ENCODE measurements at places on chromosomes 13 and 19.

DNA sequence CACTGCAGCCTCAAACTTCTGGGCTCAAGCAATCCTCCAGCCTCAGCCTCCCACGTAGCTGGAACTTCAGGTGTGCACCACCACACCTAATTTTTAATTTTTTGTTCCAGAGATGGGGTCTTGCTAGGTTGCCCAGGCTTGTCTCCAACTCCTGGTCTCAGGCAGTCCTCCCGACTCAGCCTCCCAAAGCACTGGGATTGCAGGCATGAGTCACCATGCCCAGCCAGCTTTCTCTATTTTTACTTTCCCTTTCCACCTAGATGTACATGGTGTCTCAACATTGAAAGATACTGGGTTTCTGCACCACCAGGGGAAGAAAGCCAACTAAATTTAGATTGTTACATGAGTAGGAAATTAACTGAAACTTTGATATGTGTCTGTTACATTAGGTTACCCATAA is 13.8 kb upstream of the ZNF846 start:
- DNase-seq = no peak

DNA sequence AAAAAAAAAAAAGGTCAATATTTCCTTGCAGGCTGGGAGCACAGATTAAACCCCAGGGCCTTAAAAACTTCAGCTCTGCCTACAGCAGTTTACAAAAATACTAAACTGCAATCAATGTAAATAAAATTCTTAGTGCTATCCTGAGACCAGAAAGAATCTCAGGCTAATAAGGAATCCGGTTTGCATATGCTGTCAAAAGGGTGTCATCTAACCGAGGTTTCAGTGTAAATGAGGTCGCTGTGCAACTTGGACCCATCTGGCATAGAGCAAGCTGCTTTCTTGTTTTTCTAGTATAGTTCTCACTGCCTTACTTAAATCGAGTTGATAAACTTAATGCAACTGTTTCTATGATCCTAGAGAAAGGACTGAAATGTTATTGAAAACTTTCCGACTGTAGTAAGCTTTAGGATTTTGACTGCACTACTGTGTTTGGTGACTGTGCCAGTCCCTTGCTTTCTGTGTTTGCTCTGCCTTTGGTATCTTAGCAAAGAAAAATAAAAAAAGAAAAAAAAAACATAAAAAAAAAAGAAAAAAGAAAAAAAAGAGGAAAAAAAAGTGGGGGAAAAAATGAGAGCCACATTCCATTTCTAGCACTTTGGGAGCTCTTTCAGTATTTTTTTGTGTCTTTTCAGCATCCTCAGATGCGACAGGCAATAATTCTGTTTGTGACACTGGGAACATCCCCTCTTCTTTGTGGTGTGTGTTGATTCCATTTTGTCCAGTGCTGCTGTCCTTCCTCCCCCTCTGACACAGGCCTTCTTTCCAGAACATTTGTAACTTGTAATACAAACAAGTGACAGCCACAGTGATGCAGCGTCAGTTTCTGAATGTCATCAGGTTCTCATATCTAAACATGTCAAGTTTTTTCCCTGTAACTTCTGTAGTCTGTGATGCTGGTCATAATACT is 340.5 kb downstream of the ZNF536 start:
- DNase-seq = no peak

- no peak for DNase-seq
Measured at GRCh38 chr19:19613506-19613905, 5.0 kb downstream of the PBX4 start.

DNA sequence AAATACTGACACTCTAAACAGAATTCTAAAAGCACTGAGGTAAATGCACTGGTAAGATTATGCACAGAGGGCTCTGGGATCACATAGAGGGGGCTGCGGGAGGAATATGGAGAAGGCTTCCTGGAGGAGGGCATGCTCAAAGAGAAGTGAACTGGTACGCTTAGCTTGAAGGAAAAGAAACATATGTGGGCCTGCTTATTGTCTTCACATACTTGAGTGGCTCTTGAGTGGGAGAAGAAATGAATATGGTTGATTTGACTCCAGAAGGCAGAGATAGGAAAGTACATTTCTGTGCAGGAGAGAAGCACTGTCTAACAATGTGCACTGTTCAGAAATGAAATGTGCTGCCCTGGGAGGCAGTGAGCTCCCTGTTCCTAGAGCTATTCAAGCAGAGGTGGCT is 91.1 kb downstream of the KL start:
- no peak for DNase-seq

GRCh38 chr19:34994643-34995541 is 5.2 kb upstream of the GRAMD1A start:
- DNase-seq = no peak

GRCh38 chr13:74080762-74081161 is 53.4 kb downstream of the KLF12 start:
- DNase-seq = no peak

- no peak for DNase-seq
Measured at GRCh38 chr13:38394777-38395496, 45.3 kb downstream of the UFM1 start.

GRCh38 chr19:48726556-48726955 is 7.0 kb upstream of the MAMSTR start:
- no peak for DNase-seq

GRCh38 chr13:95505986-95506385 is 46.5 kb upstream of the CLDN10 start:
- DNase-seq = no peak

- no peak for DNase-seq
Measured at GRCh38 chr13:97639236-97639635, 205.3 kb downstream of the RAP2A start.

DNA sequence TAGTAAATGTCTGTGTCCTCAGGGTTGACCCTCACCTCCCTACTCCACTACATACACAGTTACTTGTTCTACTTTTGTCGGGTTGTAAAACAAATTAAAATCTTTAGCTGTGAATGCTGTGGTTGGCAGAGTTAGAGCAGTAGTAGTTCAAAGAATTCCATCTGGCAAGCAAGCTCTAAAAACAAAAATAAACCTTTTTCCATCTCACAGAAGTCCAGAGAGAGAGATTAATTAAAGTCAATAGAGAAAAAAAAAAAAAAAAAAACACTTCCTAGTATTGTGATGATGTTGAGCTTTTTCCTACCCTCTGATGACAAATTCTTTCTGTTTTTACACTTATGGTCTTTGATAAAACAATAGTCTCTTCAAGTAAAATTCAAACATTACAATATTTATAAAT is 338.4 kb downstream of the PCDH17 start:
- DNase-seq = no peak

- DNase-seq = no peak
Measured at GRCh38 chr19:43371909-43372308, 18.4 kb downstream of the CD177 start.

DNA sequence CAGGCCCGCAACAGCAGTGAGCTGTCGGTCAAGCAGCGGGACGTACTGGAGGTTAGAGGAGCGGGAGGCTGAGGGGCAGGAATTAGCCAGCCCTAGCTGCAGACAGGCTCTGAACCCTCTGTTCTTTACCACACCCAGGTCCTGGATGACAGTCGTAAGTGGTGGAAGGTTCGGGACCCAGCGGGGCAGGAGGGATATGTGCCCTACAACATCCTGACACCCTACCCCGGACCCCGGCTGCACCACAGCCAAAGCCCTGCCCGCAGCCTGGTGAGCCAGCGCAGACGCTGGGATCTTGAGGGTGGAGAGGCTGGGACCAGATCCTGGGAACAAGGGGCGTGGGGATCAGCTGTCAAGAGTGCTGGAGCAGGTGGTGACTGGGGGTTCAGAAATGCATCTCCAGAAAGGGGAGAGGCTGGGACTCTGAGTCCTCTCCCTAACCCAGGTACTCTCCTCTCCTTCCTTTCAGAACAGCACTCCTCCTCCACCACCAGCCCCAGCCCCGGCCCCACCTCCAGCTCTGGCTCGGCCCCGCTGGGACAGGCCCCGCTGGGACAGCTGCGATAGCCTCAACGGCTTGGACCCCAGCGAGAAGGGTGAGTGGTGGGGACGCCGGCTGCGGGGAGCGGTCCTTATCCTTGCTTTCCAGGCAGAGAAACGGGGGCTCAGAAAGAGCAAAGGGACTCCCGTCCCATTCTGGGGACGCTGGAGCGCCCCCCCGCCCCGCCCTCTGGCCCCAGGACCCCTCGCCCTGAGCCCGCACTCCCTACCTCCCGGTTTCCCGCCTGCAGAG is 10.4 kb downstream of the EPS8L1 start:
- no peak for DNase-seq

- no peak for DNase-seq
Measured at GRCh38 chr13:66837246-66837645, 392.9 kb downstream of the PCDH9 start.

- no peak for DNase-seq
Measured at GRCh38 chr13:23990455-23990854, 93.2 kb upstream of the C1QTNF9B start.

DNA sequence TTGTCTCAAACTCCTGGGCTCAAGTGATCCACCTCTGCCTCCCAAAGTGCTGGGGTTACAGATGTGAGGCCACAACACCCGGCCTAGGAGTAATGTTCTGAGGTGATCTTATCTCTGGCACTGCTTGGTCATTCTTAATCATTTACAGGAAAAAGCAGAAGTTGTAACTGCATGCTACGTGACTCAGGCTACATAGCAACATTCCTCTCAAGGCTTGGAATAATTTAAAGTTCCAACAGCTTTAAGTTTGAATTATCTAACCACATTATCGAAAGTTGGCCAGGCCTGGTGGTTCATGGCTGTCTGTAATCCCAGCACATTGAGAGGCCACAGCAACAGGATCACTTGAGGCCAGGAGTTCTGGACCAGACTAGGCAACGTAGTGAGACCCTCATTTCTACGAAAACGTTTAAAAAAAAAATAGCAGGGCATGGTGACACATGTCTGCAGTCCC is 3.9 kb upstream of the B9D2 start:
- no peak for DNase-seq

GRCh38 chr13:27977476-27978300 is 8.6 kb upstream of the CDX2 start:
- no peak for DNase-seq

DNA sequence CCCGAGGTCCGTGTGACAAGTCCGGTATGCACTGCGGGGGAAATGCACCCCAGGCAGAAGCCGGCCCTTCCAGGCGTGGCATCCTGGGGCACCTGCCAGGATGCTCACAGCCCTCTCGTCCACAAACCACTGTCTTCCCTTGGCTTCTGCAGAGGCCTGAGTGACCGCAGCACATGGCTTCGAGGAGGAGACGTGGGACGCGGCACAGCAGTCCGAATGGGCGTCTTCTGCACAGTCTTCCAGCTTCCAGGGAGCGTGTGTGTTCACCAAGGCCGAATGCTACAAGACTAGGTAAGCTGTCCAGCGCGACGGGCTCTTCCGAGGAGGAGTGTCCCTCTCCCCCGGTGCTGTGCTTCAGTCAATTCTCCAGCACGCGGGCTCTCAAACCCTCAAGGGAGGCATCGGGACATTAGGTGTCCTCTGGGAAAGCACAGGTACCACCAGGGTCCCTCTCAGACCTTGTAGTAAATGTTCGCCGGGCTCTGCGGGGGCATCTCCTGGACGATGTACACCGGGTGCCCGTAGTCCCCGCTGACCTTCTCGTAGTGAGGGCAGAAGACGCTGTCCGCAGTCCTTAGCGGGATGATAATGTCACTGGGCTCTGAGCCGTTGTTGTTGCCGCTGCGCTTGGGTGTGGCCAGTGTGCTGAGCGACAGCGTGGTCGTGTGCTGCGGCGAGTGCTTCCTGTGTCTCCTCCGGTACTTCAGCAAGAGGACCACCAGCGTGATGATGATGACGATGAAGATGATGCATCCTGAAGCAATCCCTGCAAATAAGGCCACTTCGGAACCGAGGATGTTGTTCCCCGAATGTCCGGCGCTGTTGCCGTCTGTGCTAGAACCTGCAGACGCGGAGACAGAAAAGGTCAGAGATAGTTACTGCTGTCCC is 42.6 kb downstream of the EFNB2 start:
- no peak for DNase-seq

DNA sequence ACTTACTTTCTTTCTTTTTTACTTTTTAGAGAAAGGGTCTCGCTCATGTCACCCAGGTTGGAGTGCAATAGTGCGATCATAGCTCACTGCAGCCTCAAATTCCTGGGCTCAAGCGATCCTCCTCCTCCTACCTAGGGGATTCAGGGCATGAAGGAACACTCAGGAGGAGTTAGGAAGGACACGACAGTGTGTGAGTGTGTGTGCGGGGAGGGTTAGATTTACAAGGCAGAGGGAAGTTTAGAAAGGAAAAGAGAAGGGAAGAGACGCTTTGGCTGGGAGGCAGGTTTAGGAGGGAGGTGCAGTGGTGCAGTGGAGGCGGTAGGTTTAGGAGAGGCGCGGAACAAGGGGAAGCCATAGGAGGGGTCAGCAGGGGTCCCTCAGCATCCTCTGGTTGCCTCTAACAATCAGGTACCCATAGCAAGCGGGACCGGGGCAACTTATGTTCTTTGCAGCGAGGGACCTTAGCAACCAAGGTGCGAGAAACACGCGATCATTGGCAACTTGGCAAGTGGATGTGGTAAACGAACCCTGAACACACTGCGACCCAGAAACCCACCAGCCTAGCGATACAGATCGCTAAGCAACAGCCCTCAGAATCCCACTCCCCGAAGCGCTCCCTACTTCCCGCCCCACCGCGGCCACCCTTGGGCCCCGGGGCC is 501 bp downstream of the SIRT2 start:
- DNase-seq = no peak

DNA sequence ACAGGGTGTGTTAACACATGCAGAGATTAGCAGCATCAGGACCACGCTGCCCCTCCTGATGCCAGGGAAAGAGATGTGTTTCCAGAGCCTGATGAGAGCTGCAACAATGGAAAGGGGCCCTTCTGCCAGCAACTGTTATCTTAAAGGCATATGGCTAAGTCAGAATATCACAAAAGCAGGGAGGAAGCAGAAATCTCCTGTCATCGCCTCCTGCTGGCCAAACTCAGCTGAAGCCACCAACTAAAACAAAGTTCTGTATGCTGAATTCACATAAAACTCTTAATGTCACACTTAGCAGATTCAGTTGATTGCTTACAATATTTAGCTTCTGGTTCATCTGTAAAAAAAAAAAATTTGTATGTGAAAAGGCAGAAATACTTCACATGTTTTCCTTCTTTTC is 178.2 kb downstream of the GPC5 start:
- no peak for DNase-seq

- no peak for DNase-seq
Measured at GRCh38 chr19:39826311-39826945, 7.5 kb downstream of the DYRK1B start.
